ENCODE measurements at places on chromosomes 6 and 20. TPM values are rescaled to one million over a fixed set of nuclear protein-coding genes. Genes with fewer than 3 reads are reported as not detected.

CTAGE9 gene
- not detected for total RNA-seq

SLC26A8 gene
- total RNA-seq: not detected

CDH4 gene
- total RNA-seq: 0.10 TPM

- DNase-seq: no peak
Observed at GRCh38 chr6:105909106-105909505, 177.0 kb upstream of the PRDM1 start.

DNA sequence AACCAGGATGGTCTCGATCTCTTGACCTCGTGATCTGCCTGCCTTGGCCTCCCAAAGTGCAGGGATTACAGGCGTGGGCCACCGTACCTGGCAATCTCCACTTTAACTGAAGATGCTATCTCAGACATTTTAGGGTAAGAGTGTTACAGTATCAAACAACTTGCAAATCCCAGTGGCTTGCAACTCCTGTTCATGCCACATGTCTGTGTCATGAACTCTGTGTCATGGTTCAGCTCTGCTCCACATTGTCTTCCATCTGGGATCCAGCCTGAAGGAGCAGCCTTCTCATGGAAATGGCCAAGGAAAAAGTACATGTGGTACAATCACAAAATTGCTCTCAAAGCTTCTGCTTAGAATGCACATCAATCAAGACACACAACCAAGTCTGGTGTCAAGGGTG, 114.9 kb downstream of the MAP3K5 start:
- DNase-seq: no peak

- DNase-seq: no peak
Observed at GRCh38 chr6:116412270-116412669, 41.5 kb downstream of the DSE start.

GRCh38 chr6:1535295-1535694, 74.4 kb upstream of the FOXC1 start:
- peak; percentile 68 for DNase-seq

GRCh38 chr6:105402090-105402938, 568 bp downstream of the PREP start:
- DNase-seq: peak; percentile 41

DNA sequence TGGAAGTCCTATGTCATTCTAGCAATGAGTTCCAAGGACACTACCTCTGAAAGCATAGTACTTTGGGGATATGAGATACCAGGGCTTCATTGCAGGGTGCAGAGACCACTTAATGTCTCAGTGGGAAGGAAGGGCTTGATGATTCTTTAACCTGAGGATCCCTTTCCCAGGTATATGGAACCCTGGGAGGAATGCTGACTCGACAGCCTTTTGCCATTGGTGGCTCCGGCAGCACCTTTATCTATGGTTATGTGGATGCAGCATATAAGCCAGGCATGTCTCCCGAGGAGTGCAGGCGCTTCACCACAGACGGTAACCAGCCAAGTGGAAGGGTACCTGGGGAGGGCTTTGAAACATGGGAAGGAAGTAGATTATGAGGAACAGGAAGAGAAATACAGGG, 4.2 kb downstream of the PSMB9 start:
- no peak for DNase-seq

DNA sequence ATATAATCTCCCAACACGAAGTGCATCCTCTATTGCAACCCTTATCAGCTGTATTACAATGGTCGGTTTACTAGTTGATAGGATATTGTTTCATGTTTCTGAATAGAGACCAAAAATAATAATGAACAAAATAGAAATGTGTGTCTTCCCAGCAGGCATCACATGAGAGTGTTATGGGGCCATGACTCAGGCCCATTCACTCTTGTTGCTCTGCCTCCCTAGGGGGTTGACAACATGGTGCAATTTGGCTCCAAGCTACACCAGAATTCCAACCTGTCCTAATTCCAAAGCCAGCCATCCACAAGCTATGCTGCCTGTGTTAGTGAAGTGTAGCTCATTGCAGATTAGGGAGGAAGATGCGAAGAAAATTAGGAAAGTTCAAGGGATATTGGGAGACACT, 13.1 kb upstream of the SAYSD1 start:
- no peak for DNase-seq
